NCI-H2081 treated with DMSO at 0.1 percent for 48 hours (cell line): ENCODE measurements at places on chromosomes 7 and 10.

DNA sequence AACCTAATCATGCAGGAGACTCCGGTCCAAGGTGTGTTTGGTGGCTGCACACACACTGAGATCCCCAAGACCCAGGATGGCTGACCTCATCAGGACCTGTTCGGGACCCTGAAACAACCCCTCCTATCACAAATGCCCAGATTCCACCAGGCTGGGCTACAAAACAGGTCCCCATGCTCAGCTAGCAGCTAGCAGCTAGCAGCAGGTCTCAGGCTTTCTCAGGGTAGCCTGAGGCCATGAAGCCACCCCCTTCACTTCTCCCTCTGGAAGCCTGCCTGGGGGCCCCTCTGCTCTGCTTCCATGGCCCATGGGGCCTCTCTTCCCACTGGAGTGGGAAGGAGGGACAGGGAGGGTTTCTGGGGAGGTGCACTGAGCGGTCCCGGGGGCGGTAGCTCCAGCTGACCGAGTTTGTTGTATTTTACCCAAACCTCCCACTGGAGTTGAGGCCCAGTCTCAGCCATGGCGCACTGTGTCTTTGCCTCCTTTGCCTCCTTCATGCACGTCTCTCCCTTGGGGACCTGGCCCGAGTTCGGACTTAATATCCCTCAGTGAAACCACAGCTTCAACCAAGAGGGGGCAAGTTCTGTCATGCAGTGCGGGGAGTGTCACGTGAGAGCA lies 95.1 kb upstream of the GPR26 start:
- no peak for DNase-seq

GRCh38 chr10:83931669-83932068 lies 207.6 kb upstream of the GHITM start:
- no peak for DNase-seq

DNA sequence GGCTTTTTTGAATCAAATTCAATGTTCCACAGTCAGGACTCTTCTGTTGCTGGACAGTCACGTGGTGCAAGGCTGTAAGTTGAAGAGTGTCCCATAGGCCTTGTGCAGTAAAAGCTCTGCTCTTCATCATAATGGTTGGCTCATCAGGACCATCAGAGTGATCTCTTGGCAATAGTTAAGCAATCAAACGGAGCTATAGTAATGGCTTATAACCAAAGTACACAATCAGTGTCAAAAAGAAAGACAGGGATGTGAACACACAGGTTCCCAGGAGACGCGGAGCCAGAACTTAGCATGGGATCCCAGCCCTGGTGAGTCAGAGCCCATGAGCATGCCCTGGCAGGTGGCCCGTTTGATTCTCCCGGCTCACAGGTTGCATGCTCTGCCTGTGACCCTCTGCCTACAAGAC lies 10.8 kb upstream of the GPNMB start:
- DNase-seq, result no peak

GRCh38 chr7:45643630-45644029 lies 69.5 kb downstream of the ADCY1 start:
- no peak for DNase-seq

GRCh38 chr10:62231371-62231770 lies 37.3 kb downstream of the RTKN2 start:
- DNase-seq, result no peak

- DNase-seq, result no peak
These were observed 212.1 kb upstream of the GHITM start for GRCh38 chr10:83927166-83927565.

GRCh38 chr10:99520040-99520846 lies 12.5 kb upstream of the NKX2-3 start:
- no peak for DNase-seq

DNA sequence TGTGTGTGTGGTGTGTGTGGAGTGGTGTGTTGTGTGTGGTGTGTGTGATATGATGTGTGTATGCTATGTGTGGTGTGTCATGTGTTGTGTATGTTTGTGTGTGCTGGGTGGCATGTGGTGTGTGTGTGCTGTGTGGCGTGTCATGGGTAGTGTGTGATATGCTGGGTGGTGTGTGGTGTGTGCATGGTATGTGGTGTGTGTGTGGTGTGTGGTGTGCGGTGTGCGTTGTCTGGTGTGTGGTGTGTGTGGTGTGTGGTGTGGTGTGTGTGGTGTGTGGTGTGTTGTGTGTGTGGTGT lies 37.5 kb upstream of the DNAJB6 start:
- DNase-seq, result no peak

- no peak for DNase-seq
These were observed 463.2 kb upstream of the GALNT17 start for GRCh38 chr7:70668606-70669358.

DNA sequence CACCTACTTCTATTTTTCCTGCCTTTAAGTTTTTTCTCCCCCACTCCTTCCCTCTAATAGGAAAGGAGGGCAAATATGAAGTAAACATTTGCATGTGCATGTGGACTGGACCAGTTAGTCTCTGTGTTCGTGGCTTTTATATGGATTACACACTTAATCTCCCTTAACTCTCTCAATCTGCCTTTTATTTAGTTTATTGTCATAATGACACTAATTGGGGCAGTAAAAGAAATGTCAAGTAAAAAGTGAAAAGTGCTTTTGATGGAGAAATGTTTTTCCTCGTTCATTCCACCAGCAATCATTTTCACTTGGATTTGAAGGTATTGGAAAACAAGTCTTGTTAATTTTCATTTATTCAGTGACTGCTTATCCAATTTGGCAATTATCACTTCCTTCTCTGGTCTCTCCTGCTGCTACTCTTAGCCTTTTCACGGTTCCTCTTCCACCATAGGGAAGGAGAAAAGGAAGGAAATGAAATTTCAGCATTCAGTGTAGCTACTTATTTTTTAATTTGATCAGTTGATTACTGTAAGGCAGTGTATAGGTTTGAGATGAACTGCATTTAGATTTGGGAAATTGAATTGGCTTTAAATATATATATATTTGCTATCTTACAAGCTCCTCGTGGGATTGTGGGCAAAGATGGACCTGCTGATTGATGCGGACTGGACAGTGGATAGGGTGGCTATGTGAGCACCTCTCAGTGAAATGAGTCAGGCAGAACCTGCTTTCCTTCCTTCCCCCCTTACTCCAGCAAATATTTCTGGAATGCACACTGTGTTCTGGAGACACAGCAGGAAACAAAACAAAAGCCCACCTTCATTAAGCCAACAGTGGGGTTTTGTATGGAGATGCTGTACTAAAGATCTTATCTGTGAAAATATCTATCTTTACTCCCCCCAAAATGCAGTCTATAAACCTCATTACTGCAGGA lies 77.5 kb downstream of the LRRC4 start:
- DNase-seq, result no peak

DNA sequence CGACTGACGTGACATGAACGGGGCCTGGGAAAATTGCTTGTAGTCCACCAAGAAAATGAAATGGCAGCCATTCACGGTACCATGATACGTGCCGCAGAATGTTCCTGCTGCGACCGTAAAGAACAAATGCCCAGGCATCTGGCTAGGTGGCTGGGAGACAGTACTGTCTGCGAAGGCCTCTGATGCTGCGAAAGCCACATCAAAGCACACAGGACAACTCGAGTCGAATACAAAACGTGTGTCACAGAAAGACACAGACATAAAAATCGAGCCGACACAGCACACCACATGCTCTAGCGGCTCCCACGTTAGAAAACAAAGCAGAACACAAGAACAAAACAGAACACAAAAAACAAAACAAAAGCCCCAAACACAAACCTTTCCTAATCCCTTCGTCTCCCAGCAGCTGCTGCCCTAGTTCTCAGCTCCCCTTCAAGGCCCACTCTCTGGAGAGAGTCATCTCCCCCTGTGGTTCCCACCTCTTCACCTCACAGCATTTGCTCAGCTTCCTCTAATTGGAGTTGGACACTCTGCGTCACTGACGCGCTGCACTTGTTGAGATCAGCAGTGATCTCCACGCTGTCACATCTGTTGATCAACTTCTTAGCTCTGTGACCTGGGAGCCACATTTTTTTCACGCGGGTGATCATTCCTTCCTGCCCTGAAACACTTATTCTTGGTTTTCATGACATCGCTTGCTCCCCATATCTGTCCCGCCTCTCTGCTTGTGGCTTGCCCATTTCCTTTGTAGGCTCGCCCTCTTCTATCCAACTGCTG lies 112.2 kb downstream of the CLEC2L start:
- DNase-seq, result no peak

DNA sequence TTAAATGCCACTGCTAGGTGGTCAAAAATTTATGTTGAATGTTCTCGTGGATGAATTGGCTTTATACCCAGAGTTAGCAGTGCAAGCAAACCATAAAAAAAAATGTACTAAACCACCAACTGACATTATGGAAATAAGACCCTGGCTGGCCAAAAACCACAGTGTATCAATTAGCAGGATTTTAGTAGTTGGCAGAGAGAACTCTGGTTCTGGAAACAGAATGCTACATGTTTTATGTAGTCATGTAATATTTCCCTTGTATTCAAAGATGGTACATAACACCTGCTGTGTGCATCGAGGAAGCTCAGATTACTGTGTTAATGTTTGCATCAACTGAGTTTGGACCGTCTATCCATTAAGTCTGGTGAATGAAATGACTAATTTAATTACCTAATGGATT lies 618.5 kb downstream of the CCSER2 start:
- peak; percentile 88 for DNase-seq

DNA sequence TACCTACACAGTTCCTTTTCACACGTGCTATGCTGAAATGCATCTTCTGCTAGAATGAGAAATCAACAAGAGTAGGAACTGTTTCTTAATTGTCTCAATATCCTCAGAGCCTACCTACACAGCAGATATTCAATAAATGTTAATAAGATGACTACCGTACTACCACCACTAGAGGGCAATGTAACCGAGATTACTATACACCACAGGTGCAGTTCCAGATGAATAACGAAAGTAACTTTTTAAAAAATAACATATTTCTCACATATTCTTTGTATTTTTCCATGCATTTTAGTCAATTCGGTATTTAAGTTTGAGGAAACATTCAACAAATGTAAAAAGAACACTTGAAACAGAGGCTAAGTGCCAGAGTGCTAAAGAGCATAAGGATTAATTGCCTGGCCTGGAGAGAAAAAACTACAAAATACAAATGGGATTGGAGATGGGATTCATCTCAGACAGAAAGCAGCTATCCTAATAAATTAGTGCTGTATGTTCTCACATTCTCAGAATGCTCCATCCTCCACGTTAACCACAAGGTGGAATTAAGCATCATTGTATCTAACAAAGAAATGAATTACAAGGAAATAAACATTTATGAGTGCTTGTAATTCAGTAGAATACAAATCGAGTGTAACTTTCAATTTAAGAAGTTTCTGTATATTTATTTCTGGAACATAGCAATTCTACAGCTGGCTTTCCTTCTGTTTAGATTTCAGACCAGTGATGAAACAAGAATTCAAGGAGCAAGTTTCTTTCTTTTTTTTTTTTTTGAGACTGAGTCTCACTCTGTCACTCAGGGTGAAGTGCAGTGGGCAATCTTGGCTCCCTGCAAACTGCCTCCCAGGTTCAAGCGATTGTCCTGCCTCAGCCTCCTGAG lies 20.3 kb upstream of the HECTD2 start:
- DNase-seq, result no peak

DNA sequence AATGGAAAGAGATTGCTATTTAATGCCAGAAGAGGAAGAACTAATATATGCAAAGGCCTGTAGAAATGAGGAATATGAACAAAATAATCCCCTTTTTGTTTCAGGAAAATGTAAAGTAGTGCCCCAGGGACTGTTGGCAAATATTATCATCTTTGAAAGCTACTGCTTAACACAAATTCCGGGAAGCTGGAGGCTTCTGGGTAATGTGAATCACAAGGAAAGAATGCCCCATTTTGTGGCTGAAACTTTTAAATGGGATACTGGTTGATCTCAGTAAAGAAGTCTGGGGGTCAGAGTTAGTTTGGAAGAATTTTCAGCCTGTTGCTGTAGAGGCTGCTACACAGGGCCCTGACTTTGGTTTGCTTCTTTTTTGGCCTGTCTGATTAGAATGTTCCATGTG lies 141.0 kb downstream of the PTEN start:
- no peak for DNase-seq

- DNase-seq, result no peak
These were observed 540.2 kb downstream of the GRID1 start for GRCh38 chr10:85826377-85826776.

GRCh38 chr10:92629945-92630344 lies 37.0 kb downstream of the KIF11 start:
- DNase-seq, result no peak

DNA sequence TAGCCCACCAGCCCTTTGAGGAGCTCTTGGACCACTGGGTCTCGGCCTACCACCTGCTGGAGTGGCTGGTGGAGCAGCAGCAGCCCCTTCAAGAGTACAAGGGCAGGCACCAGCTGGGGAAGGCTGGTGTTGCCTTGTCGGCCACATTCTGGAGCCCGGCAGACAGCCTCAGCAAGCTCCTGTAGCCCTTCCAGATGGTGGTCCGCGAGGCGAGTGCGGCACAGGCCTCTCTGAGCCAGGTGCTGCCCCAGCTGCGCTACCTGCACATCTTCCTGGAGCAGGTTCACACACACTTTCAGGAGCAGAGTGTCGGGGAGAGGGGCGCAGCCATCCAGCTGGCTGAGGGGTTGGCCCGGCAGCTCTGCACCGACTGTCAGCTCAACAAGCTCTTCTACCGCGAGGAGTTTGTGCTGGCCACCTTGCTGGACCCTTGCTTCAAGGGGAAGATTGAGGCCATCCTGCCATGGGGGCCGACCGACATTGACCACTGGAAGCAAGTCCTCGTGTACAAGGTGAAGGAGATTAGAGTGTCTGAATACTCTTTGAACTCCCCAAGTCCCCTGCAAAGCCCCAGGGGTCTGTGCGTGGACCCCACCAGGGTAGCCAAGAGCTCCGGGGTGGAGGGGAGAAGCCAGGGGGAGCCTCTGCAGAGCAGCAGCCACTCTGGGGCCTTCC lies 7.0 kb upstream of the ACTR3C start:
- no peak for DNase-seq

GRCh38 chr7:150965273-150965830 lies 12.8 kb downstream of the KCNH2 start:
- no peak for DNase-seq

GRCh38 chr7:64628721-64629120 lies 37.2 kb upstream of the ZNF107 start:
- DNase-seq, result no peak

DNA sequence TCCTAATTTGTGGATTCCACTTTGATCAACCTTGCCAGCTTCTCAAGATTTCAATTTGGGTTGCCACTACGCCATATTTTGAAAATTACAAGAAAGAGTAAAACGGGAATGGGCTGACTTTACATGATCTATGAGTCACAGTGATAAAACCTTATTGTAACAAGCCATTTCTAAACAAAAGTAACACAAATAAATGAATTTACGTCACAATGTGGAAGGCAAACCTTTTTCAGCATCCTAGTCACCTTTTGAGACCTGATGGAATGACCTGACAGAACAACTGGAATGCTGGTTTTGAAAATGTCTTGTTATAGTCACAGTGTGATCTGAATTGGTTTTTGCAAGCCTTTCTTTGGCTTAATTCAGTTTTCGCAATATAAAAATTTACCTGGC lies 85.9 kb downstream of the CDK6 start:
- no peak for DNase-seq

- no peak for DNase-seq
These were observed 4.9 kb upstream of the UPK3B start for GRCh38 chr7:76505168-76506080.

DNA sequence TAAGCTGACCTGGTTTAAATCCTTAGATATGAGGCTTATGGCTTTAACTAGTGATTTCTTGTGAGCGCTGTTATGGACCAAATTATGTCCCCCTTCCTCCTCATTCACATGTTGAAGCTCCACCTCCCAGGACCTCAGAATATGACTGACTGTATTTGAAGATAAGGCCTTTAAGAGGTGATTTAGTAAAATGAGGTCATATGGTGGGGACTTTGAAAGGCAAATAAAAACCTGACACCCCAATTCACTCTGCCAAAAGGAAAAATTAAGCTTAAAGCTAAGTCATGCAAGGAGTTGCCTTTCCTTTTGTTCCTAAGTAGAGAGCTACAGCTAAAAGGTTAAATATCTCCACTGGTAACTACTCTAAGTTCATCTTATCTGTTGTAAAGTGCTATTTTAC lies 36.4 kb upstream of the FIGNL1 start:
- DNase-seq, result no peak
